ENCODE measurements at places on chromosomes 2 and 18. TPM values are rescaled to one million over a fixed set of nuclear protein-coding genes. Genes with fewer than 3 reads are reported as not detected.

GRCh38 chr2:43653506-43653905 lies 16.4 kb downstream of the PLEKHH2 start:
- DNase-seq: no peak
- H3K27ac ChIP-seq: no peak overlapping the region
- H3K27me3 ChIP-seq: no peaks in the 10 kb centered on the region
- no peaks in the 10 kb centered on the region for H3K36me3 ChIP-seq
- peaks cover 2% of the 10 kb centered on the region for H3K4me1 ChIP-seq
- H3K4me3 ChIP-seq: no peak overlapping the region

DNA sequence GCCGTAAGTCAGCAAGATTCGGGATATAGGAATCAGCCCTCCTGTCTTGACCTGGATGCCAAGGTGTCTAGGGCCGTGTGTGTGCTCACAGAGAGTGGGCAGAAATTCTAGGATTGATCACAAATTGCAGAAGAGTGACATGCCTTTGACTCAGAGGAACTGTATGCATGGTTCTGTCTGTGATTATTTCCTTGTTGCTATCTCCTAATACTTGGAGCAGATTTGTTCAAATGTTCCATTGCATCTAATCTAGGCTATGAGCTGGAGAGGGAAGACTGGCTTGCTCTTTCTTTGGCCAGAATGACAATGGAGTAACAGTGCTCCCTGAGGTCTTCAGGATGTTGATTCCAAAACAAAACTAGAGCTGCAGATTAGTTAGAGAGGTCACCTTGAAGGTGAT lies 115.0 kb downstream of the EN1 start:
- peaks cover 7% of the 10 kb centered on the region for H3K4me1 ChIP-seq
- no peaks in the 10 kb centered on the region for H3K36me3 ChIP-seq
- no peak overlapping the region for H3K4me3 ChIP-seq
- peak; percentile 24 for DNase-seq

Gene SERPINB12
- 0.71 TPM for polyA plus RNA-seq

GRCh38 chr2:238220892-238221521 lies 17.5 kb upstream of the ILKAP start:
- no peak overlapping the region for H3K4me3 ChIP-seq
- H3K27ac ChIP-seq: no peak overlapping the region
- peaks cover 21% of the 10 kb centered on the region for H3K4me1 ChIP-seq

Gene IL1F10
- polyA plus RNA-seq: not detected

- H3K27ac ChIP-seq: peak overlapping the region; percentile 80
- H3K4me1 ChIP-seq: peaks cover 31% of the 10 kb centered on the region
- no peaks in the 10 kb centered on the region for H3K27me3 ChIP-seq
- DNase-seq: peak; percentile 90
- H3K36me3 ChIP-seq: peaks cover 10% of the 10 kb centered on the region
These were observed 412 bp upstream of the NCK2 start for GRCh38 chr2:105744091-105744908.
